ENCODE measurements at places on chromosomes 6 and 20.

DNA sequence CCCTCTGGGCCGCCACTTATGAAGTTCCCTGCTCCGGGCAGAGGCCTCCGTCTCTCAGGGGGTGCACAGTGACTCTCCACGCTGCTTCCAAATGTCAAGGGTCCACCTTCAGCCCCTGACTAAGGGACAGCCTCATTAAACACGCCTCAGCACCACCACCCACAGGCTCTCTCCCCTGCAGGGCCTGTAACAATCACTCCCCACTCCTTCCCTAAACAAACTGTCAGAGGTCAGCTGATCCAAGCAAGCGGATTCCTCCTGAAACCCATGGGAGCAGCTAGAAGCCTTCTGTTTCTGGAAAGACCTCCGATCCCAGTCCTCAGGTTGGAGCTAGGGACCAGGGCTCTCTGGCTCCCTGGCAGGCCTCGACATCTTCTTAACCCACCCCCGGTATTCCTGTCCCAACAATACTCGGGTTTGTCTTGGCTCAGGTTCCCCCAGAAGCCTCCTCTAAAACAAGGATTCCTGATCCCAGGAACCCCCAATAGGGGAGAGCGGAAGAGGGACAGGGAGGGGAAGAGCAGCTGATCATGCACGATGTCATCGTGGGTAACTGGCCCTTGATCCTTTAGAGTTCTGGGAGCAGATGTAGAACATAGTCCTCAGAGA, 181.0 kb downstream of the ZNF217 start:
- no peak for DNase-seq

DNA sequence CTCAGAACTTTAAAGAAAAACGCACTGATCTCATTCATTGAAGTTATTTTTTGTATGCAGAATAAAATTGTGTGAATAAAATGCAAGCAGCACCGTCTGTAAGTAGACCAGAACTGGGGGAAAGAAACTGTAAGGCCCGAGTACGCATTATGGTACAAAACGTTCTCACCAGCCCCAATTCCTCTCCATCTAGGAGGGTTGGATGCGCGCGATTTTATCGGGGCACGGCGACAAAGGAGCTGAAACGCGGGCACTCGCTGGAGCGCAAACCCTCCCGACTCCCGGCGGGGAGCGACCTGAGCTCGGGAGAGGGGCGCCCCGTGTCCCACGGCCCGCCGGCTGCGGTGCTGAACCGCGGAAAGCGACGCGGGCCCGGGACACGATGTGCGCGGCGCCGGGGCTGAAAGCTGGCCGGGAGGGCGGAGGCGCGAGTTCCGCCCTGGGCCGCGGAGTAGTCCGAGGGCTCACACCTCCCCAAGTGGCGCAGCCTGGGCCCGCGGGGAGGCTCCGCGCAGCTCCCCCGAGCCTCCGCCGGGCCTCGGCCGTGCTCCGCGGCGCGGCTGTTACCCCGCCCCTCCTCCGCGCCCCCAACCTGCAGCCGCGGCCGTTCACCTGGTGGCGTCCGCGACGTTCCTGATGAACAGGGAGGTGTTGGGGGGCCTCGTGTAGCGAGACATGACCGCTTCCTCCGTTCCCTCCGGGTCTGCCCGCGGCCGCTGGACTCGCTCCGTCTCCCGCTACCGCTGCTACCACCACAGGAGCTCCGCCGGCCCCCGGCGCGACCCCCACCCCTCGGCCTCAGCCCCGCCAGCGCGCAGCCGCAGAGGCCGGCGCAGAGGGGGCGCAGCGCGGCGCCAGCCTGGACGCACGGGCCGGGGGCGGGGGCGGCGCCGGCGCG, at the start of gene SRSF12:
Gene SRSF12 (minus strand): TSS at position 861 of the 898 bp plus-strand sequence. CDS start 184 bp downstream, at position 677.
- DNase-seq, result peak; percentile 43

DNA sequence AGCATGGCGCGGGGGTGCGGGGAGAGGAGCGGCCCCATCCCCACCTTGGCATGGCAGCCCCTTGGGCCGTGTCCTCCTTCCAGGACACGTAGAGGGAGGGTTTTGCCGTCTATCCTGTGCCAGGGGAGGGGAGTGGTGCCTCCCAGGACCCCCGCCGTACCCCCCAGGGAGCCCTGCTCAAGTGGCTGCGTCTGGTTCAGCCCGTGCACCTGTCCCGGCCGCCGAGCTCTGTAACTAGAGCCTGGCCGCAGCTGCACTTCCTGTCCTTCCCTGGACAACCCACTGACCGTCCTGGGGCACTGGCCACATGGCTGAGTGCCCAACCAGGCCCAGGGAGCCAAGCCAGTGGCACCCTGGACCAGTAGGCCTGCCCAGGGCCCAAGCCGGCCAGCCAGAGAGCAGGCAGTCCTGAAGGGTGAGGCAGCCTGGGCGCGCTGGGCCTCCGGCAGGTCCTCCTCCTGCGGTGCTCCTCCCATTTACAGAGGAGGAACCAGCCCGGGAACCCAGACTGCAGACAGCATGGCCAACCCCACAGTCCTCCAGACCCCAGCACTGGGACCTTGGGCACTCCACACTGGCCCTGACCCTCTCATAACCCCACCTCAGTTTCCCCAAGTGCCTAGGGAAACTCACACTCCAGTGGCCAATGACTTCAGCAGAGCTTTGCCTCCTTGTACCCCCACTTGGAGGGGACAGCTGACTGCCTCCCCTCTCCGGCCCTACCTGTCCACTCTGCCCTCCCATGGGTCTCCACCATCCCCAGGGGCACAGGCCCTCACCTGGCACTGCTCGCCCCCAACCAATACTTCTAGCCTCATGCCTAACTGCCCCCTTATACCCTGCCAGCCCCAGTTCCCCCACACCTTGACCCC, 8.7 kb downstream of the LAMA5 start:
- no peak for DNase-seq

DNA sequence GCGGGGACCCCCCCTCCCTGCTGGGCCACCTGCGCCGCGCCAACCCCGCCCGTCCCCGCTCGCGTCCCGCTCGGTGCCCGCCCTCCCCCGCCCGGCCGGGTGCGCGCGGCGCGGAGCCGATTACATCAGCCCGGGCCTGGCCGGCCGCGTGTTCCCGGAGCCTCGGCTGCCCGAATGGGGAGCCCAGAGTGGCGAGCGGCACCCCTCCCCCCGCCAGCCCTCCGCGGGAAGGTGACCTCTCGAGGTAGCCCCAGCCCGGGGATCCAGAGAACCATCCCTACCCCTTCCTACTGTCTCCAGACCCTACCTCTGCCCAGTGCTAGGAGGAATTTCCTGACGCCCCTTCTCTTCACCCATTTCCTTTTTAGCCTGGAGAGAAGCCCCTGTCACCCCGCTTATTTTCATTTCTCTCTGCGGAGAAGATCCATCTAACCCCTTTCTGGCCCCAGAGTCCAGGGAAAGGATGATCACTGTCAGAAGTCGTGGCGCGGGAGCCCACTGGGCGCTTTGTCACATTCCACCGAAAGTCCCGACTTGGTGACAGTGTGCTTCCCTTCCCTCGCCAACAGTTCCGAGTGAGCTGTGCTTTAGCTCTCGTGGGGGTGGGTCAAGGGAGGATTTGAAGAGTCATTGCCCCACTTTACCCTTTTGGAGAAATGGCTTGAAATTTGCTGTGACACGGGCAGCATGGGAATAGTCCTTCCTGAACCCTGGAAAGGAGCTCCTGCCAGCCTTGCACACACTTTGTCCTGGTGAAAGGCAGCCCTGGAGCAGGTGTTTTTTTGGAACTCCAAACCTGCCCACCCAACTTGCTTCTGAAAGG, 2.1 kb downstream of the VEGFA start:
- peak; percentile 67 for DNase-seq

GRCh38 chr6:170128346-170128745, 162.5 kb downstream of the DLL1 start:
- no peak for DNase-seq

All from activated B cell treated with CpG ODN at 0.5 μM for 24 hours (primary cell).